ENCODE measurements at places on chromosomes 2 and 18.
A peak's percentile ranks its signal among the peaks of the same experiment; 100 is the strongest.

- peak; percentile 78 for DNase-seq
These were observed 249.0 kb downstream of the TRIB2 start for GRCh38 chr2:12965540-12966269.

- no peak for DNase-seq
These were observed 44.5 kb upstream of the RMND5A start for GRCh38 chr2:86675511-86676015.

DNA sequence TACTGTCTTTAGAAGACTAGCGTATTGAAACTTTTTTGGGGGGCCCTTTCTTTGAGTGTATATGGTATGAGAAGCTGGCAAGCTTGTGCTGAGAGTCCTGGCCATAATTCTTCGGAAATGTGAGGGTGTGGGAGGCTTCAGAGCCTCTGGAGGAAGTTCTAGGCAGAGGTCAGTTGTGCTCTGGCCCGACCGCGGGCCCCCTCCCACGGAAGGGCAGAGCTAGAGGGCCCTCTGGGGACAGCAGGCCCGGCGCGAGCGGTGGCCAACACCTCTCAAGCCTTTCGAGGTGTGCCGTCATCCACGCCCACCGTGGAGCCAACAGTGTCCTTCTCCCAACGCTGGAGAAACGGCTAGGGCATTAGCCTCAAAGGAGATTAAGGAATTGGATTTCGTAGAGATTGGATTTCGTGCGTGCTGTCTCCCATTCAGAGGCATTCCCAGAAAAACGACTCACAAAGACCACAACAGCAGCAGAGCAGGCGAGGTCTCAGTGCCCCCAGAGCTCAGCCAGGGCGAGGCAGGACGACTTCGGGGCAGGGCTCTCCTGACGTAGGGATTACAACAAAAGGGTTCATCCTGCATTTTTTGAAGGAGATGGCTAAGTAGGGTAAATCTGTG is 2.2 kb upstream of the MTCL1 start:
- DNase-seq: no peak

DNA sequence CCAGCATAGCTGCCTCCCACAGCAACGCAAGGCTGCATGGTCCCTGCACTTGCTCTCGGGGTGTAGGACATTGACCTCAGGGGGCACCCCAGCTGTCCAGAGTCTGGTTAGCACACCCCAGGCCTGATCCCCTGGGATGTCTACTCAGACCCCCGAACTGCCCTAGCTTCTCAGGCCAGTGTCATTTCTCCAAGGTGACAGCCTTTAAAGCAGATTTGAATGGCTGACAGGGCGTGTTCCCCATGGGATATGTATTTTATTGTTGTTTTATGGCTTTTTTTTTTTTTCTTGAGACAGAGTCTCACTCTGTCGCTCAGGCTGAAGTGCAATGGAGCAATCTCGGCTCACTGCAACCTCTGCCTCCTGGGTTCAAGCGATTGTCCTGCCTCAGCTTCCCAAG is 40.8 kb upstream of the PTMA start:
- DNase-seq: no peak

DNA sequence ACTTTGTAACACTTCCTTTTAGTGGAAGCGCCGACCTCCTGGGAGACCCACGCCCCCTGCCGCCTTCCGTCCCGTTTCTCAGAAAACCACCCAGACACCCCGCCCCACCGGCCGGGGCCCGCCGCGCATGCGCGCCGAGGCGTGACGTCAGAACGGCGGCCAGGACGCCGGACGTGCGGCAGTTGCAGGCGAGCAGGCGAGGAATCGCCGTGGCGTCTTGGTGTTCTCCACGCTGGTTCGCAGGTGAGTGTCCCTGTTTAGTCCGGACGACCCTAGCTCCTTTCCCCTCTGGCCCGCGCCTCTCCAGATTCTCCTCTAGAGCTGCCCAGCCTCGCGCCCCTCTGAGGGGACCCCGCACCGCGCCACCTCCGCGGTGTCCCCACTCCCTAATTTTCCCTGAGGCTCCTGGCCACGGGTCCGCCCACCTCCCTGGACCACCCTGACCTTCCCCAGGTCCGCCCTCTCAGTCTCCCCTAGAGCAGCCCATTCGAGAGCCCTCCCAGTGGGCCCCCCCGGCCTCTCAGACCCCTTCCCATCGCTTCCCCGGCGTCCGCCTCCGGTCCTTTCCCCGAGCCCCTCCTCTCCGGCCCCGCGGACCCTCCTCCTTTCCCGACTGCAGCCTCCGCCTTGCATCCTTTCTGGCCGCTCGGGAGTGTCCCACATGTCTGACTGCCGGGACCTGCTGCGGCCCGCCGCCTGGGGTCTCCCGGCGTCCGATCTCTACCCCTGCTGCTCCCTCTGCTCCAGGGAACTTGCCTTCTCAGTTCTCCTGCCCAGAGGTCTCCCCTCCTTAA is at the start of gene PLEKHB2:
Gene PLEKHB2, plus strand, starts transcription at position 181 of the 794 bp plus-strand sequence. CDS start 15,606 bp downstream, outside the sequence.
- DNase-seq: peak; percentile 86

GRCh38 chr2:185984670-185985069 is 246.1 kb downstream of the FSIP2 start:
- DNase-seq: peak; percentile 31

DNA sequence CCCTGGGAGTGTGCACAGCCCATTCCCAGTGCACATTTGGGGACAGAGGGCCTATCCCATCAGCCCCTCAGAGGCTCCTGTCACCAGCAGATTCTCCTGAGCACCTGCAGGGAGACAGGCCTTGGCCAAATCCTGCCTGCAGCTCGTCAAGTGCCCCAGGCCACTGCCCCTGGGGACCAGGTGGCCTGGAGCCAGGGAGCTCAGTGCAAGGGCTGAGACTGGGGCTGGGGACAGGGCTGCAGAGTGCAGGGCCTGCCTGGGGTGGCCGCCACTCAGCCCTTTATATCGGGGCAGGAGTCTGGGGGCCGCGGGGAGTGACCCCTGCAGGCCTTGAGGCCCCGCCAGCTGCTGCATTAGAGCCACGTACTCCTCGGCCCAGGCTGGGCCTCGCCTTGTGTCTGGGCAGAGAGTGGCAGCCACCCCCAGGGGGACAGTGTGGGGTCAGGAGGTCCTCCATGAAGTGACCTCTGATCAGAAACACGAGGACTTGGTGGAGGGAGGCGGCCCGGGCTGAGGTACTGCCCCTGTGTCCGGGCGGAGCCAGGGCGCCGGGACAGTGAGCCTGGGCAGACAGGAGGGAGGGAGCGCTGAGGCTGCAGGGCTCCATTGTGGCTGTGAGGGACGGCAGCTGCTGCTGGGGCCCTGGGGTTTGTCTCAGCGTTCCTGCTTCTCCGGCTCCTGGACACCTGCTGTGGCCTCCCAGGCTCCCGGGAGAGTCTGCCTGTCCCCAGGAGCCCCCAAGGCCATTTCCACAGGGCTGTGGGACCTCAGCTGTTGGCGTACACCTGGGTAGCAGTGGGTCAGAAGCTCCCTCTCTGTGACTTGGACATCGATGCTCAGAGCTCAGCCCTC is 24.2 kb downstream of the GPC1 start:
- DNase-seq: no peak

DNA sequence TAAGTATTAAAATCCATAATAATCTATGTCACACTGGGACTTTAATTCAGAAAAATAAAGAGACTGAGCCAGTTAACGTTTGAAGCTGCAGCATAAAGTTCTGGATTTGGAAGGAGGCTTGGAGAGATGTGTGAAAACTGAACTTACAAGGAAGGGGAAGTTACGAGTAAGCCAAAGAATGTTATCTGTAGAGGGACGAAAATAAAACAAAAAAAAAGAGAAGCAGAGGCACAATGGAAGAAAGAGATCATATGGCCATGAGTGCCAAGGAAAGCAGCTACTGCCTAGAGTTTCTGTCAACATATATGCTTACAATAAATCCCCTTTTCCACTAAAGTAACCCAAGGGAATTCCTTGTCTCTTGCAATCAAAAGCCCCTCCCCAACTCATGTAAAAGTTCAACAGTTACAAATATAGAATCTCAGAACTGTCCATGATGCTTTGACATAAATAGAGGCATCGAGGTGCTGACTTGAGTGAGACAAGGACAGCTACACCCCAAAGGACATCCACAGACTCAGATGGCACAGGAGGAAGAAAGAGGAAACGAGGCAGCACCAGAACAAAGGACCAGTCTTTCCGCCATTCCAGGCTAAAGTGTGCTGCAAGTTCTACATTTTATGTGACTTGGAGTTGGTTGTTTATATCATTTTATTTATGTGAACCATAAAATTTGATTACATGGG is 16.1 kb upstream of the ARL5A start:
- no peak for DNase-seq

DNA sequence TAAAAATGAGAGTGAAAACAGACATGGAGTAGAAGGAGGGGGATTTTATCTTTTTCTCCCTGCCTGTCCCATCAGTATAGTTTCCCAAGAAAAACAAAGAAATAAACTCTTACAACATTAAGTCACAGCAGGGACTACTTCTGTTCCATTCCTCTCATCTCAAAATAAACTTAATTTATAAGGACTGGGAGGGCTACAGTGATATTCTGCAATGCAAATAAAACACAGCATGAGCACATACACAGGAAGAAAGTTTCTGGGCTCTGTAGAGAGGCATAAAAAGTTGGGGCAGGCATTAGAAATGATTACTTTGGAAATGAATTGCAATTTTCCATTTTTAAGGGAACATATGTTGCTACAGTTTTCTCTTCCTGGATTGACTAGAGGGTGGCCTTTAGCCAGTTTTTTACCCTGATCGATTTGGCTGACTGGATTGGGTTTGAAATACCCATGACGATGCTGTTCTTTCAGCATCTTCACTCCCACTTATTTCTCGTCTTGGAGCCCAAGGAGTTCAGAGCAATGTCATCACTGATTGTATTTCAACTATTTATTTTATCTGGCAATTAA is 157.1 kb downstream of the ACTR3 start:
- no peak for DNase-seq

DNA sequence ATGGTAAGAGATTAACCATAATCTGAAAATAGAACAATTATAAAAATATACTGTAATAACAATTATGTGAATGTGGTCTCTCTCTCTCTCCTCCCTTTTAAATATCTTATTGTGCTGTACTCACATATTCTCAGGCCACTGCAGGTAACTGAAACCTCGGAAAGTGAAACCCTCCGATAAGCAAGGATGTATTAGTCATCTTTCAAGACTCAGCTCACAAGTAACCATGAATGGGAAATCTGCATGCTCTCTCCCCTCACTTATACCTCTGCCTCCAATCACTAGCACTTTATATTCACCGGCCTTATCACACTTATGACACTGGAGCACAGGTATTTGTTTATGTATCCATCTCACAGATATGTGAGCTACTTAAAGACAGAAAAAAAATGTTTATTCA is 139.7 kb downstream of the LRP2 start:
- no peak for DNase-seq

GRCh38 chr2:48066000-48066399 is 159.7 kb upstream of the FBXO11 start:
- no peak for DNase-seq

- DNase-seq: no peak
These were observed 41.7 kb downstream of the PRKRA start for GRCh38 chr2:178409261-178409660.

GRCh38 chr2:25790074-25790790 is 88.1 kb downstream of the ASXL2 start:
- no peak for DNase-seq

GRCh38 chr2:23029111-23029510 is 355.9 kb upstream of the KLHL29 start:
- no peak for DNase-seq

DNA sequence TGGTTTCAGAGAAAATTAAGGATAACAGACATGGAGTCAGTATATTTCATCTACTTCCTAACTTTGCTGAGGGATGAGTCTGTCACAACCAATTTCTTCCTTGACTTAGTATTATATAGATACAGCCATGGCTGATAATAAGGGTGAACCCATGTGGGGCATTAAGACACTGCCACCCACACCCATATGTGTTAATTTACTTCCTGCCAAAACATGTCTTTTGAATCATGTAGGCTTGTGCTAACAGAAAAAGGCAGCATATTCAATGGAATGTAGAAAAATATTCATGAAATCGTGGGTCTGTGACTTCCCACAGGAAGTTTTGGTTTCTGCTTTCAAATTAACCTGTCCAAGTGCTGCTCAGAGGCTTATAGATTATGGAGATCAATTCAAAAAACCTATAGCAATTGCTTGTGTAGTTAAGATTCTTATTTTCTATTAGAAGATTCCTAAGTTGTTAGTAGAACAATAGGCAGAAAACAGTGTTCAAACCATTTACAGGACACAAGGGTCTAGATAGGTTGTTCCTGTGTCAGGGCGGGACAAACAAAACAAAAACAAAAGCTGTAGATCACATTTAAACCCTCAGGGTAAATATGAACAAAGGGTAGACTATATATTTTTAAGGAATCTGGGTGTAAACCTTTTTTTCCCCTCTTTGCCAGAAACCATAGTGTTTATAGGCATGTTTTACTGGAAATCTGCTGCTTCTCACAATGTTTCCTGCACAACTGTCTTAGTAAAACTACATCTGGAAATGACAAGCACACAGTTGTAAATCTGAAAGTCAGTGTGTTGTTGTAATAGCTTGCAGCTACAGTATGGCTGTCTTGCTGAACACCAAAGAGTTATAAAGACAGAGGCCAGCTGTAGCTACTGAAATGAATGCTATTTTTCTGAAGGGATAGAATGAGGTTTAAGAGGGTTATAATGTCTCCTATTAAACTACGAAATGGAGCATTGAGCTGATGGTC is 691.2 kb downstream of the EPHA4 start:
- no peak for DNase-seq

- no peak for DNase-seq
These were observed 1.2 kb downstream of the MC2R start for GRCh38 chr18:13914170-13914569.

- peak; percentile 98 for DNase-seq
These were observed 24.6 kb downstream of the NRP2 start for GRCh38 chr2:205706769-205707381.

GRCh38 chr18:55269622-55270021 is 310.4 kb upstream of the CCDC68 start:
- DNase-seq: no peak

GRCh38 chr2:236665101-236665500 is 95.5 kb downstream of the ACKR3 start:
- no peak for DNase-seq

DNA sequence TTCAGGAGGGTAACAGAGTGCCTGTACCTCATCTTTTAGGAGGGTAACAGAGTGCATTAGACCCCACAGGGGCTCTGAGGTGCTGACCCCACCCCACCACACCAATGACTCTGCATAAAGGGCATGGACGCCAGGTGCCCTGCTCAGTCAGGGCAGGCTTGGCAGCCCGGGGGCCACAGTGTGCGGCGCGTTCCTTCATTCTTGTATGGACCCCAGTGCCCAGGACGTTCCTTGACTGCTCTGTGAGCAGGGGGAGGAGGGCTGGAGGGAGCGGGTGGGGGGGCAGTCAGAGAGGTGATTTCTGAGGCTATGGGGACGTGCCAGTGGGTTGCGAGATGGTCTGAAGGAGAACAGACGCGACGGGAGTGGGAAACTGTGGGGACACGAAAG is 168.7 kb upstream of the NCK2 start:
- DNase-seq: no peak

GRCh38 chr2:184689638-184690037 is 91.3 kb downstream of the ZNF804A start:
- peak; percentile 64 for DNase-seq

All from iris pigment epithelial cell (primary cell).